ENCODE measurements at places on chromosomes 16 and 17. TPM values are rescaled to one million over a fixed set of nuclear protein-coding genes. Genes with fewer than 3 reads are reported as not detected.
A peak's percentile ranks its signal among the peaks of the same experiment; 100 is the strongest.

DNA sequence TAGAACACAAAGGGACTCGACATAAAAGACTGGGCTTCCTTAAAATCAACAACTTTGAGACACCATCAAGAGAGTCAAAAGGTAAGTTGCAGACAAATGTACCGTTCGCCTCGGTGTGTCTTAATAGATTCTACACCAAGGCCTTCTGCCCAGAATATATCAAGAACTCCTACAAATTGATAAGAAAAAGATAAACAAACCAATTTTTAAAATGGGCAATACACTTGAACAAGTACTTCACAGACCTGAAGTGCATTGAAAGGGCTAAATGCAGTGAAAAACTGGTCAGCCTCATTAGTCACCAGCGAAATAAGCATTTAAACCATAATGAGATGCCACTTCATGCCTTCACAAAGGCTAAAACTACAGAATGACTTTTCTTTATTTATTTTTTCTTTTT is 20.4 kb upstream of the BAHCC1 start:
- DNase-seq, result no peak

DNA sequence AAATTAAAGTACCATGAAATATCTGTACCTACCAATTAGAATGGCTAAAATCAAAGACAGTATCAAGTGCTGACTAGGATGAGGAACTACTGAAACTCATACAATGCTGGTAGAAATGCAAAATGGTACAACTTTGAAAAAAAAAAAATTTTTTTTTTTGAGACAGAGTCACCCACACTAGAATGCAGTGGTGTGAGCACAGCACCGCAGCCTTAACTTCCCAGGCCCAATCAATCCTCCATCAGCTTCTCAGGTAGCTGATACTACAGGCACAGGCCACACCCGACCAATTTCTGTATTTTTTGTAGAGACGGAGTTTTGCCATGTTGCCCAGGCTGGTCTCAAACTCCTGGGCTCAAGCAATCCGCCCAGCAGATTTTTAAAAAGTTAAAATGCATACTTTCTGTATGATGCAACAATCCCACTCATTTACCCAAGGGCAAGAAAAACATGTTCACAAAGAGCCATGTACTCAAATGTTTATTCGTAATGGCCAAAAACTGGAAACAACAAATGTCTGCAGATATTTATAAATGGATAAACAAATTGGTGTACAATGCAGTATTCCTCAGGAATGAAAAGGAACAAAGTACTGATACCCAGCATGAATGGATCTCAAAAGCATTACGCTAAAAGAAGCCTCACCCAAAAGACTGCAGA is 8.7 kb downstream of the SMURF2 start:
- DNase-seq, result no peak

- DNase-seq, result no peak
Observed at GRCh38 chr17:38716368-38717005, 11.4 kb downstream of the MLLT6 start.

DNA sequence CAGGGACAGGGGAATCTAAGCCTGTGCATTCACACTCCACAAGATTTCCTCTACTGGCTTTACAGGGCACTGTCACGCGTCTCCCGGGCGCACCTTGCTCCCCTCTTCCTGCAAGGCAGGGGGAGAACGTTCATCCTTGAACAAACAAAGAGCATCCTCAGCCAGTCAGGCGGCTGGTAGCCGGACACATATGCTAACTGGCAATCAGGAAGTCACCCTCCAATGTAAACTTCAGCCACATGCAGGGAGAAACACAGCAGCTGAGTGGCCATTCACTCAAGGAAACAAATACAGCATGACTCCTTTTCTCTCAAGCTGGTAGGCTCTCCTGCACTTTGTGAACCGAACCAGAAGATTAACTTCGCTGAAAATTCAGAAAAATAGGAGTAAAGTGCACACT is 10.8 kb upstream of the HSBP1 start:
- no peak for DNase-seq

The NT5C3B gene
- total RNA-seq, result 68.8 TPM

The SUZ12 gene
- total RNA-seq, result 24.3 TPM

The SSTR5 gene
- not detected for total RNA-seq

- no peak for DNase-seq
Observed at GRCh38 chr16:80274576-80275191, 266.1 kb upstream of the DYNLRB2 start.

The CSF3 gene
- total RNA-seq, result 0.92 TPM

DNA sequence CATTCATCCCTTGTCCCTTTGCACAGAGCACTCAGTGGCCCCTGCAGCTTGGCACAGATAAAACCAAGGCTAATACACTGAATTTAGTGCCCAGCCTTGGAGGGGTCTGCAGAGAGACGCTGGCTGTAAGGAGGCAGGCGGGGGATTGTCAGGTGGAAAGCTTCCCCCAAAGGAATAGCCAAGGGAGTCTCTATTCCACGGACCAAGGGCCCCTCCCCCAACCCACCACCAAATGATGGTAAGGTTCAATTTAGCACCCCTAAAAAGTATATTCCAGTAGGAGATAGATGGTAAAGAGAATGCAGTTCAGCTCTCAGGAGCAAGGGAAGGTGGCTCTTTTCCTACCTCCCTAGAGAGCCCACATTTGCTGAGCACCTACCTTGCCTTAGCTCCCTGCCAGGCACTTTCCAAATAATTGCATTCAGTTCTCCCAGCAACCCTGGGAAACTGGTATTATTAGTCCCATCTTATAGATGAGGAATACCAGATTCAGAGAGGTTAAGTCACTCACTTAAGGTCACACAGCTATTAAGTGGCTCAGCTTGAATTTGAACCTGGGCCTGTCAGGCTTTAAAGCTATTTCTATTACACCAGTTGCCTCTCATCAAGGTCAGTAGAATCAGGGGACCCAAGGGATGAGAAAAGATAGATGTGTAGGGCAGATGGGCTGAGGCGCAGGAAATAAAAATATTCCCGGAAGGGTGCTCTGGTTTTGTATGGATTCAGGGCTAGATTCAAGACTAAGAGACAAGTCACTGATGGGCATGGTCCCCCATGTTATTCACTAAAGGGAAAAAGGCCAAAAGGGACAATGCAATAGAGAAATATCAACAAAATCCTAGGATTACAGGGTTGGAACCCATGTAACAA is 20.0 kb upstream of the ZFHX3 start:
- DNase-seq, result no peak

The CDRT4 gene
- 1.7 TPM for total RNA-seq

The RNF112 gene
- 0.07 TPM for total RNA-seq

The CLEC3A gene
- not detected for total RNA-seq

DNA sequence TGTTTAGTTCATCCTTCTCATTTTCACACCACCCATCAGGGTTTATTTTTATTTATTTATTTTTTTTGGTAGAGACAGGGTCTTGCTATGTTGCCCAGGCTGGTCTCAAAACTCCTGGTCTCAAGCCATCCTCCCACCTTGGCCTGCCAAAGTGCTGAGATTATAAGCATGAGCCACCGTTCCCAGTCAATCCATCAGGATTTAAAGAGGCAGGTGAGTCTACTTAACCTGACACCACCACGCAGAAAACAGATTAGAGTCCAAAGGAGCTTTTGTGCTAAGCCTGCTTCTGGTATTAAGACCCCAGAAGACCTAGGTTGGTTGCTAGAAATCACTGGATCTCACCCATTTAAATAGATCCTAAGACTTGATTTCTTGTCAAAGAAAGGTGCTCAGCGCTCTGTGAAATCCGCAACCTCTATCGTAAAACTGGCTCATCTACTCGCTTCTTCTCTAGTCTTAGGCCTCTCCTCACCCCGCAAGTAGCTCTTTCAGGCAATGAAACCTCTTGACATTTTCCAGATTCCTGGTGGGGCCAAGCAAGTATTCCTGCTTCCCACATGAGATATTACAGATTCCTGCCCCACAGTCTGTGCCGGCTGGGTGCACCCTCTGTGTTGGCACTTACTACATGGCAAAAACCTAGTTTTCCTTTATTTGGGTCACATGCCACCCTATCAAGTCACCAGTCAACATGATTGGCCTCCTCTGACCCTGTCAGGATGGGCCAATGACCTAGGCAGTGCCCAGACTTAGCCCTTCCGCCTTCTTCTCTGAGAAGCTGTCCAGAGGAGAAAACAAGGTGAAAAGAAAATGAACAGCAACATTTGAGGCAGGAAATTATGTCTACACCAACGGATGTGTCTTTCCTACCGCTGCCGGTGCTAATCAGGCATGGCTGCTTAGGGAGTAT is 9.0 kb downstream of the PITPNA start:
- no peak for DNase-seq

DNA sequence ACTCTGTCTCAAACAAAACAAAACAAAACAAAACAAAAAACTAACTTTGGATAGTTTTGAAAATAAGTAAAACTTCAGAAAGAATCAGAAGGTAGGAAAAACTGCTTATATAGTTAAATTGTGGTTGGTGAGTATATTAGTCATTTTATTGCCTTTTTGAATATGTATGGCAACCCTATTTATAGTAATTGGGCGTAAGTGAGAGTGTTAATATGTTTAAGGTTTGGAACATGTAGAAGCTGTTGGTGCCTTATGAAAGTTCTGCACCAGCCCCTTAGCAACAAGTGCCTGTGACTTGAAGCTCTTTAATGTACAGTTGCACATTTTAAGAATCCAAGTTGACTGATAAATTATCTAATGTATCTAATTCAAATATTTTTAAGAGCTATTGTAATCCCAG is 47.4 kb upstream of the ABCC11 start:
- DNase-seq, result no peak

DNA sequence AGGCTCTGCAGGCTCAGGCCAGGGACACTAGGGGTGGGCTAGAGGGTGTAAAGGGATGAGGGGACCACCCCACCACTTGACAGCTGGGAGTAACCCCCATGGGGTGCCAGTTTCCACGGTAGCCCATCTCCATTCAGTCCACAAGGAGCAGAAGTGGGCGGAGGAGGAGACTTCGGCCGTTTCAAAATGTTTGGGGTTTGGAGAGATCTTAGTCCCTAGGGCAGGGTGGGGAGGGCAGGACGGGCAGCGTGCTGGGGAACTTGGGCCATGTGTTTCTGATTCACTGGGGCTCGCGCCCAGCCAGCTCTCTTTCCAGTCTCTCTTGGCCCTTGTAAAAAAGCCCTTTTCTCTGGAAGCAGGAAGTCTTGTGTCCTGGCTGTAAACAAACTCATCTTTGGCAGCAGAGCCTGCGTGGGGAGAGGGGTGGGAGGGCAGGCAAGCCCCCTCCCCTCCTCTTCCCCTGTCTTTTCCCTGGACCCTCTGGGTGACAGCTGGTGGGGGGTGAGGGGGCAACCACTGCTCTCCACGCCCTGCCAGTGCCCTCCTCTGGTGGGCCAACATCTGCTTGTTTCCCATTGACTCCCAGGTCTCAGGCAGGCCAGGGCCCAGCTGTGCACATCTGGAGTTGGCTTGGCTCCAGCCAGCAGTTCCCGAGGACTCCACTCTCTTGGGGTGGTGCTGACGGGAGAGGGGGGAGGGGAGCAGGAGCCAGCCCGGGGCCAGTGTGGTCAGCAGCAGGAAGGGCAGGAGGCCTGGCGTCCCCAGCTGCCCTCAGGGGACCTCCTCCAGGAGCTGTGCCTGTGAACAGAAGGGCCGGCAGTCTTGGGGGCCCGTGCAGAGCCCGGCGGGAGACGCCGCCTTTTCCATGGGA is 8.1 kb downstream of the CYGB start:
- no peak for DNase-seq

- DNase-seq, result no peak
Observed at GRCh38 chr16:22632606-22633005, 121.9 kb downstream of the NPIPB5 start.

The PHKB gene
- 48.3 TPM for total RNA-seq

DNA sequence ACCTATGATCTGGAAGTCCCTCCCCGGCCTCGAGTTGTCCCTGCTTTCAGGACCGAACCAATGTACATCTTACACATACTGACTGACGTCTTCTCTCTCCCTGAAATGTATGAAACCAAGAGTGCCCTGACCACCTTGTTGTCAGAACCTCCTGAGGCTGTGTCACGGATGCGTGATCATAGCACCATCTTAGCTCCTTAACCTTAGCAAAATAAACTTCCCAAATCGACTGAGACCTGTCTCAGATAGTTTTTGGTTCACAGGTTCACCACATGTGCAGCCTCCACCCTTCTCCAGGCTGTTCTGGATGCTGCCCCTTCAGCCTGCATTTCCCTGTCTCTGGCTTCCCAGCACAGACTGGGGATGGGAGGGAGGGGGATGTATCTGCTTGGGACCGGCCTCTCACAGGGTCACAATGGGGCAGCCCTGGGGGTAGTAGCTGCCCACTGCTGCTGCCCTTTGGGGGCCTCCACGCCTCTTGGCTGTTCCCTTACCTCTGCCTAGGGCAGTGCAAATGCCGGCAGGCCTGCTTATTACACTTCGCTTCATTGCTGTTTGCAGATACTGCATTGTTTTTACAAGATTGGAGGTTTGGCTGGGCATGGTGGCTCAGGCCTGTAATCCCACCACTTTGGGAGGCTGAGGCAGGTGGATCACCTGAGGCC is 69.8 kb downstream of the NT5M start:
- no peak for DNase-seq

GRCh38 chr16:526181-527014 is 1.1 kb upstream of the CAPN15 start:
- DNase-seq, result no peak

GRCh38 chr16:66594739-66595138 is 9.8 kb upstream of the CMTM3 start:
- DNase-seq, result no peak

The MYH13 gene
- total RNA-seq, result not detected

GRCh38 chr17:17800504-17801021 is 36.2 kb downstream of the SREBF1 start:
- no peak for DNase-seq

GRCh38 chr17:60094754-60095153 is 16.0 kb upstream of the HEATR6 start:
- DNase-seq, result no peak

DNA sequence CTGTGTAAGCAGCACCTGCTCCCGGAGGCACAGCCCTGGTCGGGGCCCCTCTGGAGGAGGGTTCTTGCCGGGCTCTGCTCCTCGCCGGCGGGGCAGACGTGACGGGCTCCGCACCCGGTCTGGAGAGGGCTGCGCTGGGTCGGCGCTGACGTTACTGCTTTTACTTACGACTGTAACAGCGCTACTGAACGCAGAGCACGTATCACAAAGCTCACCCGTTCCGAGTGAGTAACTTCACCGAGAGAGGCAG is 1.3 kb upstream of the RAB40C start:
- peak; percentile 45 for DNase-seq

GRCh38 chr17:36592316-36592715 is 637 bp downstream of the DHRS11 start:
- no peak for DNase-seq
